ENCODE measurements at places on chromosomes 7 and 10. TPM values are rescaled to one million over a fixed set of nuclear protein-coding genes. Genes with fewer than 3 reads are reported as not detected.

ANKRD7 gene
- total RNA-seq, result not detected

SFMBT2 gene
- 13.6 TPM for total RNA-seq

OR2A42 gene
- not detected for total RNA-seq

CCDC3 gene
- total RNA-seq, result 0.04 TPM

GRCh38 chr7:155357573-155358041 is 59.9 kb downstream of the INSIG1 start:
- no peak for DNase-seq

GRCh38 chr10:128058106-128058749 is 68.0 kb downstream of the MKI67 start:
- DNase-seq, result no peak

DNA sequence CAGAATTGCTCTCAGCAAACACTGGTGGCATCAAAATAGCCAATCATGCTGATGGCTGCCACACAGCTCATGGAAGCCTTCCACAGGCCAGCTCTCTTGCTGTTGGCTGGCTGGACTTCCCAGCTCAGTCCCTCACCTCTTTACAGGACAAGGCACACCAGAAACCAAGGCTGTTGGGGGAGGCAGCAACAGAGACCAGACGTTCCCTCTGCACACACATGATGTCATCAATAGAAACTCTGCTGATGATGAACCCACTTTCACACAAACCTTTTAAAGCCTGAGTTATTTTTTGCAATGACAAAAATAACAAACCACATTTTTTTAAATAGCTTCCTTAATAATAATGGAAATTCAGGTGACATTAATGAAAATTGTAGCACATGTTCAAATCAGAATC is 300.9 kb upstream of the C7orf33 start:
- no peak for DNase-seq

- no peak for DNase-seq
Observed at GRCh38 chr10:131729361-131729760, 171.4 kb upstream of the PPP2R2D start.

- DNase-seq, result no peak
Observed at GRCh38 chr7:73726083-73726466, 6.6 kb upstream of the STX1A start.

GRCh38 chr7:37031571-37032257 is 307.4 kb upstream of the AOAH start:
- DNase-seq, result peak; percentile 55

DNA sequence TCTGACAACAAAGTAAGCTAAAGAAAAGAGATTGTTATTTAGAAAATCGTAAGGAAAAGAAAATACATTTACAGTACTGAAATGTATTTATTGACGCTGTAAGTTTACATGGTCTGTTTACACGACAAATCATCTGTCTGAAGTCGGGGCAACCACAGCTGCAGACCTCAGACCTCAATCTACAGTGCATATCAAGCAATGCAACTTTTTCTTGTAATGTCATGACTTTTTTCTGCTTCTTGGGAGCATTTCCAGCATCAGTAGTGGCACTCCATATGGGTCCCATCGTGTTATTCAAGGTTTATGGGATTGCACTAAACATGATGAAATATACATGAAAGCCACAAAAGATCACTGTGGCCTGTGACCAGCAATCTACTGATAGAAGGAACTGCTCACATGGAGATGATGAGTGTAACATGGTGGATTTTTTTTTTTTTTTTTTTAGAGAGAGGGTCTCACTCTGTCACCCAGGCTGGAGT is 77.1 kb downstream of the MTPN start:
- no peak for DNase-seq

Measured in K562 (cell line).